Stimulated activated CD8-positive, alpha-beta memory T cell treated with anti-CD3 and anti-CD28 coated beads, Interleukin-7, amount 100 ng/mL, for 1 hour (primary cell): ENCODE measurements at places on chromosomes 2 and 18.

DNA sequence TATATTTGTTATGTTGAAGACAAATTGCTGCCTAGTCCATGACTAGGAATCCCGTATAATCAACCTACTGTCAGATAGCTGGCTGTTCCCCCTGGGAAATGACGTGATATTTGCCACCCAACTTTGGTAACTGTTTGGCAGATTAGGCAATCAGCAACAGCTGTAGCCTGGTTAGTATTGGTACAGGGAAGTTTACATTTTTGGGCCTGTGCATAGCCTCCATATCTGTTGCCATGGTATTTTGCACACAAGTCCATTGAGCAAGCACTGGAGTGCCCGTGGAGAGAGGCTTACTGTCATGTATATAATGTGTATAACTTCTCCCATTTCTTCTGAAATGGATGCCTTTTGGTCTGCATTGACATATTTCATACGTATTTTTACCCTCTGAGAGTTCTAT lies 27.7 kb downstream of the BIRC6 start:
- no peak for DNase-seq

- no peak for DNase-seq
Measured at GRCh38 chr2:71714601-71715240, 261.4 kb downstream of the DYSF start.

GRCh38 chr18:51541230-51541629 lies 343.7 kb upstream of the MEX3C start:
- DNase-seq = no peak

DNA sequence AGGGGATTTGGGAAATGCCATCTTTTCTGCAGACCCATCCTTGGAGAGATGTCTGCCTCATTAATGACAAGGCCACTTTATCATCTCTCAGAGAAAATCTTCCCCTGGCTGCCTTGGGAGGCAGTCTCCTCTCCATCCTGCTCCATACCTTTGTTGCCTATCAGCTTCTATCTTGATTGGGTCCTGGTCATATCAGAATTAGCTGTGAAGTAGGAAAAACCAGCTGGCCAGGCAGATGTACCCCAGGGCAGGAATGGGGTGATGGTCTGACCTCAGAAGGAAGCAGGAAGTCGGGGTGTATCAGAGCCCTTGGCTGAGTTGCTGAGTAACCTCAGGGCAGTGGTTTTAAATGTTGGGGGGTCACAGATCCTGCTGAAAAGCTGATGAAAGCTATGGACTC lies 41.3 kb downstream of the ALK start:
- DNase-seq = no peak

DNA sequence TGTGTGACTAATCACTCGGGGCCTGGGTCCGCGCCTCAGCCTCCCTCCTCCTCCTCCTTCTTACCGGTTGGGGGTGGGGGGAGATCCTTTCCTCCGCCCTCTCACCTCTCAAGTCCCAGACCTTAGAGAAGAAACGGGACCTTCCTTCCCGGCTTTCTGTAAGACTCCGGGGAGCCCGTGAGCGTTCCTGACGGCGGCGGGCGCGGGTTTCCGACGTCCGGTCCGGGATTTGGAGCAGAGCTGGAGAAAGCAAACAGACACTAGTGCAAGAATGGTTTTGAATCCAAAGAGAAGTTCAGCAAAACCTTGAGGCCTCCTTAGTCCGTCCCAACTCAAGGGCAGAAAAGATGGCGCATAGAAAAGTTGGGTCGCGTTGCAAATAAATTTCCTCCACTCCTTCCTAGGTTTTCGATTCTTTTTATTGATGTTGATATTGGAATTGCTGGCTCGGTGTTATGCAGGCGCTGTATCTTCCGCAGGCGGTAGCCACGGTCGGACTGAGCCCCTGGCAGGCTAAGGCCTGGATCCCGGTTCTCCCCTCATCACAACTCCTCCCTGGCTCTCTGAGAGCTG lies 2.0 kb downstream of the DLX1 start:
- no peak for DNase-seq

DNA sequence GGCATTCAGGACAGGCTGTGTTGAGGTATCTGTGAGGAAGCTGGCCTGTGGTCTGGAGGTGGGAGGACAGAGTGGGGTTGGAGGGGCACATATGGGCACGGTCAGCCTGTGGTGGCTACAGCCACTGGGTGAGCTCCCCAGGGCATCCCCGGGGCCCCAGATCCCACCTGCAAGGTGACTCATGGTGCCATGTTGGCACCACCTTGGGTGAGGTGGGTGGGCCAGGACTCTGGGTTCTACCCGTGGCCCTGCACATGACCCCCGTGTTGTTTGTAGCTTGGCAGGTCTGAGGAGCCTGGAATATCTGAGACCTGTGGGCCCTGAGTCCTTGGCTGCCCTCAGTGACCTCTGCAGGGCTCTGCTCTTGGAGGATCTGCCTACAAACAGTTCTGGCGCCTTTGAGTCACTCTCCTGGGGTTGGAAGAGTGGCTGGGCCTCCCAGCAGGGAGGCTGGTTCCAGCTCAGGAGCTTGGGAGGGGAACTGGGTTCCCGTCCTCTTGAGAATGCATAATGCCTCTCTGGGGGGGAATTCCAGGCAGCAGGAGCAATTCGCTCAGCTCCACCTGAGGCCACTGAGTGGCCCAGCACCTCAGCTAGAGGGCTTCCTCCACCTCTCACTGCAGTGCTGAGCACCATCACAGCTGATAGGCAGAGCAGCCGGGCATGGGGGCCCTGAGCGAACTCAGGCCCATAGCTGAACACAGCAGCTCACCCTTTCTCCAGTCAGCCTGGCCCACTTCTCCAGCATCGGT lies 105.1 kb downstream of the DYSF start:
- no peak for DNase-seq

GRCh38 chr18:9708434-9709303 lies 568 bp downstream of the RAB31 start:
- no peak for DNase-seq

DNA sequence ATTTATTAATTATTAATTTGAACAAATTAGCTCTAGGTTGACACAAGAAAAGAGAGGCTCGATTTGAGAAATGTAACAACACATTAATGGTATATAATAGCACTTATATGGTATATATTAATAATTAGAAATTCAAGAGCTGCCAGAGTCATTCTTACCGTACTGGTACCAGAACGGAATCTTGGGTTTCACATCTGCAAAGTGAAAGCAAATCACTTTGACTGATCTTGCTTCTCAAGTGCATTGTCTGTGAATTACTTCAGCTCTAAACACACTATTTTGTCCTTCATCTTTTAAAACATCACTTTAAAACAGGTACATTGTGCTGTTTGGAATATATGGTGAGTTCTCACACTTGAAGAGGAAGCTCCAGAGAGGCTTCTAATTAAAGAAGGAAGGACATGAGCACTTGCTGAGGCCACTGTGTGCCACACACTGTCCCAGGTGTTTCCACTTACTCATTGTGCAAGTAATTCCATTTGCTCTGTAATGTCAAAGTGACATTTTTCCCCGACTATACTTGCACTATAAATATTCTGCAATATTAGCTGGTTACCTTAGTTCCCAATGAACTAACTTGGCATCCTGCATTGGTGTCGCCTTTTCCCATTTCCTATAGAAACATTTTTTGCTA lies 85.8 kb downstream of the PLA2R1 start:
- DNase-seq = no peak

DNA sequence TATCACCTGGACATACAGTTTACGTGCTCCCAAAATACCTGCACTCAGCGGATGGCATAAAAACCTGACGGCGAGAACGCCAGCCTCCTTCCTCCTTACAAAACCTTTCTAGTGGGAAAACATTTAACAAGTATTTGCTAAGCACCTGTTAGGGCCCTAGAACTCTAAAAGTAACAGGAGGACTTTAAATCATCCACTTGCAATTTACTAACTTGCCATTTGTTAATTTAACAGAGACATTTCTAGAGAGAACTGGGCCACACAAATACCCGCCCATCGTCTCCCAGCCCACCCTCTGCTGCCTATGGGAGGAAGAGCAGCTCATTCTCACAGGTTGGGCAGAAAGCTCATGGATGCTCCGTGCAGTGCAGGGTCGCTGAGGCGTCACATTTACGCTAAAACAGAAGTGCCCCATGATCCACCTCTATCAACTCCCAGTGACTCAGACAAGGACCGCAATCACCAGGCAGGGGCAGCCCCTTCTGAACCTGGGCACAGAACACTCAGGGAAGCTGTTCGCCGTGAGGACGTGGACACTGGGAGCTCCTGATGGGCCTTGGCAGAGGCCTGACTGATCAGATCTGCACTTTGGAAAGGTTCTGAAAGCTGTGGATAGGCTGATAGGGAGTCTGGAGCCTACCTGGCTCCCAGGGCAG lies 106.9 kb downstream of the HDAC4 start:
- no peak for DNase-seq
